SIG-M5 (cell line): ENCODE measurements at places on chromosomes 7 and 10.

DNA sequence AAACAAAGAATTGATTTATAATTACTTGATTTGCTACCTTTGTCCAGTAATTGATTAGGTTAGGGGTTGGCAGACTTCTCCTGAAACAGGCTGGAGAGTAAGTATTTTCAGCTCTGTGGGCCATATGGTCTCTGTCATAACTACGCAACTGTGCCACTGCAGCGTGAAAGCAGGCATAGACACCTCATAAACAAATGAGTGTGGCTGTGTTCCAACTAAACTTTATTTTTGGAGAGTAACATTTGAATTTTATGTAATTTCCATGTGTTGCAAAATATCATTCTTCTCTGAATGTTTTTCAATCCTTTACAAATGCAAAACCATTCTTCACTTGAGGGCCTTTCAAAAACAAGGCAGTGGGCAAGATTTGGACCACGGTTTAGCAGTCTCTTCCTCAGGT, 76.9 kb downstream of the GALNT17 start:
- DNase-seq = no peak

DNA sequence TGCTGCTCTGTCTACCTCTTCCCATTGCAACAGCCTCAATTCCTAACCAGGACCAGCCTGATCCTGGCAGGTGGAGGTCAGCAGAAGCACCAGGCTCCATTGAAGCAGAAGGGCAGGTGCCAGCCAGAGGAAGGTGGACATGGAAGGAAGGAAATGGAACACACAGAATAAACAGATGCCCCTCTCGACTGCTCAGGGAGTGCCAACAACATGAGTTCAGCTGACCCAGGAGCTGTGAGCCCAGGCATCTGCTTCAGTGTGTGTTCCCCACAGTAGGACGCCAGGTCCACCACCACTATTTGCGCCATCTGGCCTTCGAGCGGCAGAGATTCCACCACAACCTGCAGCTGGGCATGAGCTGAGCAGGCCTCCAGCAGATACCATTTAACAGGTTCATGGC, 56.7 kb downstream of the GPAM start:
- DNase-seq = no peak

DNA sequence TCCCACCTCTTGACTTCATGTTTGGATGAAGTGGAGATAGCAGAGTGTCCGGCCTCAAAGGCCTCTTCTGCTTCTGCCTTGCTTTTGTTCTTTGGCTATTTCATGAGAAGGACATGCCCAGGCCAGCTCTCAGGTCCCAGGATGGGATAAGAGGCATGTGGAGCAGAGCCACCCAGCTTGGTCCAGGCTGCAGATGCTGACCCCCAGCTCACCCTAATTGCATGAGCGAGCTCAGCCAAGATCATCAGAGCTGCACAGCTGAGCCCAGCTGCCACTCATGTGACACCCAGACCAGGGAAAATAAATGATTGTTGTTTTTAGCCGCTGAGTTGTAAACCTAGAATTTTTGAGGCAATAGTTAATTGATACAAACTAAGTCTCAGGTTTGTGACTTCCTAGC, 230.0 kb downstream of the PHF14 start:
- no peak for DNase-seq

- no peak for DNase-seq
Observed at GRCh38 chr7:152132812-152133211, 107.3 kb downstream of the GALNT11 start.

GRCh38 chr7:37943905-37944736, 23.7 kb downstream of the EPDR1 start:
- DNase-seq = no peak
